IMR-90 (cell line): ENCODE measurements at places on chromosomes 13 and 19.

- DNase-seq: no peak
Observed at GRCh38 chr19:35261356-35262100, 7.2 kb upstream of the USF2 start.

DNA sequence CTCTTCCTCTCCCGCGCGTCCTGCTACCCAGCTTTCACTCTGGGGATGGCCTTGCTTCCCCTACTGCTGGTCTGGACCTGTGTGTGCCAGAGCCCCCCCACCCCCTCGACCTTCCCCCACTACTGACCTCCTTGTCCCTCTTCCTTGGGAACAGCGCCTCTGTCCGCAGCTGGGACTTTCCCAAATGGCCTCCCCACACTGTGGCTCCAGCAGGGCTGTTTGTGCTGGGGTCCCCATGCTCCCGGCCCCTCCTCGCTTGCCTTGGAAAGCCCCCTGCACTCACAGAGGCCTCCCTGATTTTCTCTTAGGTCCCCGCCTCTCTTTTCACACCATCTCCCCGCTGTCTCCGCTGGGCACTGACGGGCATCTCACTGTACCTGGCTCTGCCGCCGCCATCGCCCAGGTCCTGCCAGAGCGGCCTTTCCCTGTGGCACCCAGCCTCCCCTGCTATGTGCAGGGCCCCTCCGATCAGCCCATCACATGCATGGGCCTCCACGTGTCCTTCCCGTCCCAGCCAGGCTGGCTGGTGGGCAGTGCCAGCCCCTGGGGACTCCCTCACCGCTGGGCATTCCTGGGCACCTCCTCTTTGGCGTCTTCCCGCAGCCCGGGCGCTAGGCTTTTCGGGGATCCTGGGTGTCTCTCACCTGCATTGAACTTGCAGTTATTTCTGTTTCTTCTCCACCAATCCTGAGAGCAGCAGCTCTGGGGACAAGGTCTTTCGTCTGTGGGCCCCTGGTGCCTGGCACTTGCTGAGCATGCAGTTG, 118.7 kb downstream of the ATP11A start:
- no peak for DNase-seq

GRCh38 chr13:44583137-44583536, 7.0 kb upstream of the TSC22D1 start:
- DNase-seq: peak; percentile 47

DNA sequence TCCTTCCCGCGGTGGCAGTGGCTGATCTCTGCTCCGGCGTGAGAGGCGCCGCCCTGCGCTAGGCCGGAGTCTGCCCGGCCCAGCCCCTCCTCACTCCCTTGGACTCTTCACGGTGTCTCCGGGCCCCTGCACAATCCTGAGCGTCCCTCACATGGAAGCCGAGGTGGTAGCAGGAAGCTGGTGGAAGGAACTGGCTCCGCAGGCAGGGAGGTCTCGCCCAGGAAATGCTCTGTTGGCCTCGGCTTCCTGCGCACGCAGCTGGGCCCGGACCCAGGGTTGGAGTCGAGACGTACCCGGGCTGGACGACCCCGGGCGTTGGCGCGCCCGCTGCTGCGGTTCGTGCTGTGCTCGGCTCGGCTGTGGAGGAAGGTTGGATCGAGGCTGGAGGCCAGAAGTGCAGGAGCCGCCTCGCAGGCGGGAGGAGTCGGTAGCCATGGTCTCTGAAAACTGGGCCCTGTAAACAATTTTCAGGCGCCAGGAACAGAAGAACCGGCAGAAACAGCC, 46.3 kb downstream of the ZNF724 start:
- DNase-seq: no peak

DNA sequence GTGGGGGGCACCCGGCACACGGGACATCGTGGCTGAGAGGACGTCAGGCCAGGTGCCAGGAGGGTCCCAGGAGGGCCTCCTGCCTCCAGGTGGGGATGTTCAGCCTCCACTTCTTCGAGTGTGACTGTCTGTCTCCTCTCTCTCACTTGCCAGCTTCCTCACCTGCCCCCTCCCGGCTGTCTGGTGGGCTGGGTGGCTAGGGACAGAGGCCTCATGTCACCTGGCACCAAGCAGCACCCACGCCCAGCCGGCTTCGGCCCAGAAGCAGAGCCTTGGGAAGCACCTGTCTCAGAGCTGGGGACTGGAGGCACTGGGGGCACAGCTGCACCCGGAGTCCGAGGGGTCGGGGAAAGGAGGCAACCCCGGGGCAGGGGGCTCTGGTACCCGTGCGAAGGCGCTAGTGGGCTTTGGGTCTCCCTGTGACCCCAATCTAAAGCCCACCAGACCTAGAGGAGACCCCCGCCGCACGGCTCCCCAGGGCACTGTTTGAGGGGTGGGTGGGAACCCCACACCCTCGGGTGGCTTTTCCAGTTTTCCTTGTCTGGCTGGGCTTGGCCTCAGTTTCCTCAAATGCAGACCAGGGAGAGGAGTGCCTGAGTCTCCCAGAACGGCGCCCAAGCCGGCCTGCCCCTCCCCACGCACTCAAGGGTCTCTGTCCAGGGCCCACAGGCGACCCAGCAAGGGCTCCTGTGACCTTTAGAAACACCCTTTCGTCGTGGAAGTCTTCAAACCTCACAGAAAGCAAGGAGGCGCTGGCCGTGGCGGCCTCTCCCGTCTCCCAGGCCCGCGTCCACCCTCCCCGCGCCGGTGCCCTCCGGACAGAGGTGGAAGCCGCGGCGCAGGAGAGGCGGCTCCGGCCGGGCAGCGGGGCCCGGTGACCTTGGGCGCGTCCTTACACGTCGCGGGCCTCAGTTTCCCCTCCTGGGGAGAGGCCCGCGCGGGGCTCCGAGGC, 664 bp upstream of the HCN2 start:
- DNase-seq: no peak

DNA sequence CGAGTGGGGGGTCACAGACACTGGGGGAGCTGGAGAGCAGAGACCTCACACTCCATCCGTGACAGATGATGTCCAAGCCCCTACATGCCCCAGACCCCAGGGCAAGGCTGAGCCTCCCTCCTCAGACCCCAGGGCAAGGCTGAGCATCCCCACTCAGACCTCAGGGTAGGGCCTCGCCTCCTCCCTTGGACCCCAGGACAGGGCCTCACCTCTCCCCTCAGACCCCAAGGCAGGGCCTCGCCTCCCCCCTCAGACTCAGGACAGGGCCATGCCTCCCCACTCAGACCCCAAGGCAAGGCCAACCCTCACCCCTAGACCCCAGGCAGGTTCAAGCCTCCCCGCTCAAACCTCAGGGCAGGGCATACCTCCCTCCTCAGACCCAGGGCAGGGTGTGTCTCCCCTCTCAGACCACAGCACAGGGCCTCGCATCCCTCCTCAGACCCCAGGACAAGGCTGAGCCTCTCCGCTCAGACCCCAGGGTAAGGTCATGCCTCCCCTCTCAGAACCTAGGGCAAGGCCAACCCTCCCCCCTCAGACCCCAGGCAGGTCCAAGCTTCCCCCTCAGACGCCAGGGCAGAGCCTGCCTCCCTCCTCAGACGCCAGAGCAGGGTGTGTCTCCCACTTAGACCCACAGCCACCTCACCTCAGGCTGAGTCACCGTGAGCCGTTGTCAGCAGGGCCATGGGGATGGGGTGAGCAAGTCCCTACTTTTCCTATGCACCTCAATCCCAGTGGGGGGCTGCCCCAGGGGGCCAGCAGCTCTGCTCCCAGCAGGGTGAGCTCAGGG, 1.7 kb upstream of the S1PR4 start:
- DNase-seq: peak; percentile 67

GRCh38 chr19:39906820-39907611, 27.4 kb downstream of the FCGBP start:
- DNase-seq: no peak

DNA sequence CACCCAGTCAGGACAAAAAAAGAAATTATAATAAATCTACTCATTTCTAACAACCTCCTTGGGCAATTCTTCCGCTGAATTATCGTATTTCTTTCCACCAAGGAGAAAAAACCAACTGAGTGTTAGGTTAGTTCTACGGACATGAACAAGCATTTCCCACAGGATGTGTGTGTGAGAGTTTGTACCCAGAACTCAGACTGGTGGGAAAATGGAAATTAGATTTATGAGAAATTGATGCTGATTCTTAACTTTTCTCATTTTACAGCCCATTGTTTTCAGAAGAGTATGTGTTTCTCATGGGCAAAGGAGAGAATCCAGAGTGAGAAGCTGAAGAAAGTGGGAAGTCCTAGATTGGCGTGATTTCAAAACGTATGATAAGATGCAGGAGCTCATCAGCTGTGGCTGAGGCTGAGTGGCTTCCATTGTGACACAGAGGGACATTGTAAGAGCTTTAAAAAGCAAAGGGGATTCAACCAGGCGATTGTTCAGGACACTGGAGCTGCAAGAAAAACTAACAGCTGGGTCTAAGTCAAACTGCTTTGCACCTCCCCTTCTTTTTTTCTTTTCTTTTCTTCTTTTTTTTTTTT, 184.7 kb upstream of the ARGLU1 start:
- no peak for DNase-seq

DNA sequence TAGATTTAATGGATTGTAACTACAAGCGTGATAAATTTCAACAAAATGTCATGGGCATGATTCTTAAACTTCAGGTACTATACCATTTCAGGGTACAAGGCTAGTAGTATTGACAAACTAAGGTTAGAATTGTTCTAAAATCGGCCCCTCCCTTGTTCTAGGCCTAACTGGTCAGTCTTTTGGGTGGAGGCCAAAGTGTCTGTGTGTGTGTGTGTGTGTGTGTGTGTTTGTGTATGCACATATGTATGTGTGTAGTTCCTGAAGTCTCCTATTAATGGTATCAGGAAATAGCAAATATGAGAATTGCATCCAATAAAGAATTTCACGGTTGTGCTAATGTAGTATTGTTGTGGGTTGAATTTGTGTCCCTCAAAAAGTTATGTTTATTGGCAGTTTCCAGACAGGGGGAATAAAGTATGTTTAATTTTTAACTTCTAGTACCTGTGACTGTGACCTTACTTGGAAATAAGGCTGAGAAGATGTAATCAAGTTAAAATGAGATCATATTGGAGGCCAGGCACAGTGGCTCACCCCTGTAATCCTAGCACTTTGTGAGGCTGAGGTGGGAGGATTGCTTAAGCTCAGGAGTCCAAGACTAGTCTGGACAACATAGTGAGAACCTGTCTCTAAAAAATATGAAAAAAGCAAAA, 119.2 kb downstream of the KLF5 start:
- DNase-seq: no peak

GRCh38 chr13:94192431-94192975, 287.0 kb downstream of the DCT start:
- DNase-seq: peak; percentile 26

- DNase-seq: no peak
Observed at GRCh38 chr13:40123962-40124632, 468.6 kb downstream of the COG6 start.

DNA sequence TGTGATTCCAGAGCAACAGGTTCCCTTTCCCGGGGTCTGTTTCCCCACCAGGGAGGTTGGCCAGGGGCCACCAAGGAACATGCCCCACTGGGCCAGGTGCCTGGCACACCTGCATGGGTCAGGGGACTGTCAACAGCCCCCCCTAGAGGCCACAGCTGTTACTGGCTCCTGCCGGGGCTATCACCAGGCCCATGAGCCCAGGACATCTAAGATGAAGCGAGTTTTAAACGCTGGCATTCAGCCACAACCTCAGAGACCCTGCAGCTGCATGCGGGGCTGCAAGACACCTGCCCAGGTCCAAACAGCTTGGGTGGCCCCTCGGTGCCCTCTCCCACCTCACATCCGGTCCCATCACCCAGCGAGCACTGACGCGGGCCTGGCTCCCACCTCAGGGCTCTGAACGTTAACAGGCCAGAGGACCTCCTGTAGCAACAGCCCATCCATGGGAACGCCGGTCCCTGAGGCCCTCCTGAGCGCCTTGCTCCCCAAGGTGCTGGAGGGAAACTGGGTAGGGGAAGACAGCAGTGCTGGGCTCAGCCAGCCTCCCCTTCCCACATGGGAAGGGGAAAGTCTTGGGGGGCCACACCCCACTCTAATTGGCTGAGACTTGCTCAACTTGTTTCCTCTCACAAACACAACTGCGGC, 12.0 kb downstream of the KHSRP start:
- DNase-seq: no peak

- no peak for DNase-seq
Observed at GRCh38 chr13:97938706-97939475, 14.6 kb upstream of the IPO5 start.
